Thyroid gland (tissue), 4 donors: ENCODE measurements at places on chromosomes 16 and 17. TPM values are rescaled to one million over a fixed set of nuclear protein-coding genes. Genes with fewer than 3 reads are reported as not detected.

DNA sequence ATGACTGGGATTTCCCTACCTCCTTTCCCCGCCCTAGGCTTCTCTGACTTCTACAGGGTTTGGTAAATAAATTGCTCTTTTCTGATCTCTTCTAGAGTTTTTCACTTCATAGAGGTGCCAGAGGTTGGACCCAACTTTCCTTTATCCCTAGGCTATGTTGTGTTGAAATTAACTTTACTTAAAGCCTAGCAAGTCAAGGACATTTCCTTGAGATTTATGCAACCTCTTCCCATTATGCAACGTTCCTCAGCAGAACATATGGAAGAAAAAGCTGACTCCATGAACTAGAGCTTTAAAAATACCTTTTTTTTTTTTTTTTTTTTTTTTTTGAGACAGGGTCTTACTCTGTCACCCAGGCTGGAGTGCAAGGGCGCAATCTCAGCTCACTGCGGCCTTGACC, 15.5 kb downstream of the MPO start:
- no peaks in the 10 kb centered on the region for H3K27me3 ChIP-seq
- no peak overlapping the region for H3K4me3 ChIP-seq
- H3K4me1 ChIP-seq, result no peaks in the 10 kb centered on the region
- no peak overlapping the region for H3K27ac ChIP-seq
- no peak for DNase-seq

- no peak for DNase-seq
- no peaks in the 10 kb centered on the region for H3K36me3 ChIP-seq
- no peaks in the 10 kb centered on the region for H3K4me1 ChIP-seq
- no peaks in the 10 kb centered on the region for H3K27me3 ChIP-seq
- no peak overlapping the region for H3K27ac ChIP-seq
- H3K4me3 ChIP-seq, result no peak overlapping the region
These were observed 24.7 kb upstream of the AQP8 start for GRCh38 chr16:25192096-25192495.

GRCh38 chr16:57600048-57600835, 28.2 kb upstream of the ADGRG1 start:
- no peaks in the 10 kb centered on the region for H3K27me3 ChIP-seq
- H3K4me3 ChIP-seq, result no peak overlapping the region
- peak; percentile 76 for DNase-seq
- peak overlapping the region; percentile 4 for H3K27ac ChIP-seq
- no peaks in the 10 kb centered on the region for H3K36me3 ChIP-seq

GRCh38 chr16:29736764-29737163, 9.0 kb downstream of the C16orf54 start:
- no peak overlapping the region for H3K4me3 ChIP-seq
- H3K4me1 ChIP-seq, result no peaks in the 10 kb centered on the region
- no peaks in the 10 kb centered on the region for H3K36me3 ChIP-seq
- H3K27ac ChIP-seq, result no peak overlapping the region
- no peak for DNase-seq

- DNase-seq, result peak; percentile 35
- H3K27me3 ChIP-seq, result no peaks in the 10 kb centered on the region
- no peak overlapping the region for H3K4me3 ChIP-seq
- H3K36me3 ChIP-seq, result no peaks in the 10 kb centered on the region
- H3K27ac ChIP-seq, result no peak overlapping the region
These were observed 14.0 kb upstream of the ELAC2 start for GRCh38 chr17:13031718-13032350.

The PIGL gene
- 48.8 TPM for total RNA-seq
